ENCODE measurements at places on chromosomes 6 and 20. TPM values are rescaled to one million over a fixed set of nuclear protein-coding genes. Genes with fewer than 3 reads are reported as not detected.

- no peak for DNase-seq
Measured at GRCh38 chr6:9292975-9293374, 857.6 kb upstream of the SLC35B3 start.

Gene KIAA0408
- 0.87 TPM for total RNA-seq

Gene ULBP2
- 19.0 TPM for total RNA-seq

DNA sequence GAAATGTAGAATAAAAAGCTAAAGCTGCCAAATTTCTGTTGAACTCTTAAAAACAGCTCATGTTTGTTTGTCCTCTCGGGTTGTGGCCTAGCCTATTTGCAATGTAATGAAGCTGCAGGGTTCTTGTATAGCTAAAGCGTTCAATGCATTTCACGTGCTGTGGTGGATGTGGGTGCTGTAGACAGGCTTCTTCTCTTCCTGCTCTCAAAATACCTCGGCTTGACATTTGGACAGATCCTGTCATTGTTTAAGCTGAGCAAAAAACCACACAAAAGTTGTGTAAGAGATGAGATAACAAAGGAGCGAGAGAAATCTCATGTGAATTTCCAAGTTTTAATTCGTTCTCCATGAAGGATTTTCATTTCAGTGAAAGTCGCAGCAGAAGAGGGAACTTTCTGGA lies 196.3 kb upstream of the UST start:
- DNase-seq = no peak

Gene GJA10
- not detected for total RNA-seq

DNA sequence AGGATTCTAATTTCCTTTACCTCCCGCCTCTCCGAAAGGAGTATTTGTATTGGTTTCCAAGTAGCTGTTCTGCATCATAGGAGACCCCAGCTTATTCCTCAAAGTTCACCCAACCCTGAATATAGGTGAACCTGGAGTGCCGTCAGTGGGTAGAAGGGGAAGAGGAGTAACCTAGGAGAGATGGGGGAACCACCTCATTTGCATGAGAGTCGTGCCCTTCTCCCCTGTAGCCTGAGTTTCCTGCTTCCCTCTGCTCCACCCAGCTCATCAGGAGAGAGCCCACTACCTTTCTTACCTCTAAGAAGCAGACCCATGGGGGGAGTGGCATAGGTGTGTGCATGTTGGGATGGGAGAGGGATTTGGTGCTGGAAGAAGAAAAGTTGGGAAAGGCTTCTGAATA lies 17.3 kb upstream of the WFDC2 start:
- DNase-seq = no peak

- DNase-seq = no peak
Measured at GRCh38 chr6:110337486-110337885, 20.7 kb downstream of the METTL24 start.

Gene MUC22
- not detected for total RNA-seq

DNA sequence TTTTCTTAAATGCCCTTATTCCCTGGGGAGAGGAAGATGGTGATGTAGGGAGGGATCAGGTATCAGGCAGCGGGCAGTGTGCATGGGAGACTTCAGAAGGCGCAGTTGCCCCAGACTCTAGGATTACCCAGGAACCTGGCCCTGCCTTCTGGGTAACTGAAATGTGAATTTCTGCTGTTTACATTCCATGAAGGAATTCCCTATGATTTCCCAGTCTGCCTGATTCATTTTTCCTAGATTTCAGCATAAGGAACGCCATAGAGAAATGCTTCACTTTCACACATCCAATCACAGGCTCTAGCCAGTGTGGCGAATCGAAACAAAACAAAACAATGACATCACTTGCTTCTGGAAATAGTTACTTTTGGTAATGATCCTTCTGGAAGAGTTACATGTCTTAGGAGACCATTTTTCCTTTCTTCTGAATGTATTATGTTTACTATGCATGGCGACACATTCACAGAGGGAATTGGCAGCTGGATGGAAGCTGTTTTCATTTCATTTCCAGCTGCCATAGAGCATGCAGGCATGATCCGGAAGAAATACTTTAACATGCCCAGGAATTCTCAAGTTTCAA lies 33.3 kb downstream of the LRP11 start:
- no peak for DNase-seq

Gene TTBK1
- not detected for total RNA-seq

GRCh38 chr20:10631126-10631525 lies 42.7 kb downstream of the JAG1 start:
- DNase-seq = no peak

GRCh38 chr20:44038681-44039123 lies 124.0 kb downstream of the TOX2 start:
- no peak for DNase-seq

GRCh38 chr6:61200444-61200843 lies 1085.6 kb downstream of the KHDRBS2 start:
- DNase-seq = no peak

Measured in glomerular endothelial cell (primary cell).